ENCODE measurements at places on chromosomes 7 and 10.

DNA sequence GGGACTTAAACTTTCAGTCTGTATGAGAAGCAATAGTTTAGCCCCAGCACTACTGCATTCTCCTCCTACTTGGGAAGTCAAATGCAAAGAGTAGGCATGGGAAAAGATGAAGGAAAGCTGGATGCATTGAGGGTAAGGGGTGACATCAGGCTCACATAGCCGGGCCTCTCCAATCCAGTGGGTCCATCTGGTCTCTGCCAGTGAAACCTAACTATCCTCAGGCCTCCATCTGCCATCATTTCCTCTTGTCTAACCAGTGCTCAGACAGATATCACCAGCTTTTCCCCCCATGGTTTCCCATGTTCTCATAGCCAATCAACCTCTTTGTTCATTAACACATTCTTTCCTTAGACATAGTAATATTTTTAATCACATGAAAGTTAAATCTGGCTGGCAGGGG is 118.3 kb downstream of the DGKI start:
- H3K27me3 ChIP-seq: no peaks in the 10 kb centered on the region
- no peaks in the 10 kb centered on the region for H3K4me1 ChIP-seq
- H3K36me3 ChIP-seq: no peaks in the 10 kb centered on the region
- no peak for DNase-seq

- no peak for DNase-seq
- H3K36me3 ChIP-seq: peaks cover 10% of the 10 kb centered on the region
- H3K27me3 ChIP-seq: no peaks in the 10 kb centered on the region
- peaks cover 66% of the 10 kb centered on the region for H3K4me1 ChIP-seq
- H3K4me3 ChIP-seq: peak overlapping the region; percentile 81
Measured at GRCh38 chr10:102396317-102396650, 779 bp downstream of the NFKB2 start.

- H3K4me3 ChIP-seq: no peak overlapping the region
- no peak for DNase-seq
- H3K27me3 ChIP-seq: no peaks in the 10 kb centered on the region
Measured at GRCh38 chr10:20726381-20726780, 170.7 kb downstream of the NEBL start.

GRCh38 chr10:13349463-13350274 is 1.6 kb upstream of the SEPHS1 start:
- peaks cover 4% of the 10 kb centered on the region for H3K27me3 ChIP-seq
- peaks cover 58% of the 10 kb centered on the region for H3K4me1 ChIP-seq
- no peaks in the 10 kb centered on the region for H3K36me3 ChIP-seq
- peak overlapping the region; percentile 16 for H3K27ac ChIP-seq

- H3K4me3 ChIP-seq: no peak overlapping the region
- H3K27ac ChIP-seq: no peak overlapping the region
- no peaks in the 10 kb centered on the region for H3K4me1 ChIP-seq
Measured at GRCh38 chr10:131184503-131184902, 127.0 kb downstream of the TCERG1L start.

DNA sequence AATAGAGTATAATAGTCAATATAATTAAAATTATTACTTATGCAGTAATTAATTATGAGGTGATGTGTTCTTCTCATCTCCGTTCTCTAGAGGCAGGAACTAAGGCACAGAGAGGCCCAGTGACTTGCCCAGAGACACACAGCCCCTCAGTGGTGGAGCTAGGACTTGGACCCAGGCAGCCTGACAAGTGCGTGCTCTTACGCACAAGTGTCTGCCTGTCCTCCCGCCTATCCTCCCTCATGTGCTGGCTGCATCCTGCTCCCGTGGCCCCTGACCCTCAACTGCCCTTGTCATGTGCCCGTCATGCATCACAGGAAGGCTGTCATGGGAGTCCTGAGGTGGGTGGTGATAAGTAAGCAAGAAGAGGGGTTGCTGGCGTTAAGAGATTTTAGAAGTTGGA is 14.3 kb downstream of the IL2RA start:
- H3K27me3 ChIP-seq: no peaks in the 10 kb centered on the region
- H3K4me1 ChIP-seq: peaks cover 39% of the 10 kb centered on the region
- H3K27ac ChIP-seq: no peak overlapping the region

- no peaks in the 10 kb centered on the region for H3K36me3 ChIP-seq
- peaks cover 15% of the 10 kb centered on the region for H3K4me1 ChIP-seq
- DNase-seq: no peak
- no peaks in the 10 kb centered on the region for H3K27me3 ChIP-seq
- H3K27ac ChIP-seq: no peak overlapping the region
Measured at GRCh38 chr10:127250031-127250430, 53.6 kb upstream of the INSYN2A start.

GRCh38 chr7:107564553-107565298 is 955 bp downstream of the DUS4L start:
- H3K4me1 ChIP-seq: peaks cover 31% of the 10 kb centered on the region
- H3K4me3 ChIP-seq: no peak overlapping the region
- H3K27ac ChIP-seq: peak overlapping the region; percentile 91
- no peaks in the 10 kb centered on the region for H3K27me3 ChIP-seq

DNA sequence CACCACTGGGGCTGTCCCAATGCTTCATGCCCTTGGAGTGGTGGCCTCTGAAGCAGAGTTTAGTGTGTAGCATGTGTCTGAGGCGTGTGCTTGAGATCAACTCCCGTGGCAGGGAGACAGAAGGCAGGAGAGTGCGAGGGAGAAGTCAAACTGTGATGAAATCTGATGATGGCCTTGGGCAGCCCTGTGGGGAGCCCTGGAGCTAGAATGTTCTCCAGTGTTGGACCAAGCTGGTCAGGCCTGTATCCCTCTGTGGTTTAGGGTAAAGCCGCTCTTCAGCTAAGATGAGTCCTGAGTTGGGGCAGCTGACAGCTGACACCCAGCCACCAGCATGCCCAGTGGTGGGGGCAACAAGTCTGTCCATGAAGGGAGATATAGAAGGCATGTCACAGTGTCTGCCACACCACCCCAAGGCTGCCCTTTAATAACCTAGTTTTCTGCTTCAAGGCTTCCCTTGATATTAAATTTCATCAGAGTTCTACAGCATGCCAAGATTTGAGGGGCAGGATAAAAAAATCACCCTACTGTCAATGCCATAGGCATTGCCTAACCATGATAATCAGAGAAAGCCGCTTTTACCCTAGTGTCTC is 170.5 kb upstream of the SVIL start:
- H3K4me1 ChIP-seq: no peaks in the 10 kb centered on the region
- no peaks in the 10 kb centered on the region for H3K27me3 ChIP-seq
- no peak for DNase-seq

GRCh38 chr10:117876210-117876609 is 170.5 kb downstream of the RAB11FIP2 start:
- H3K4me3 ChIP-seq: no peak overlapping the region
- no peaks in the 10 kb centered on the region for H3K4me1 ChIP-seq
- no peak for DNase-seq
- H3K27ac ChIP-seq: no peak overlapping the region
- no peaks in the 10 kb centered on the region for H3K36me3 ChIP-seq

DNA sequence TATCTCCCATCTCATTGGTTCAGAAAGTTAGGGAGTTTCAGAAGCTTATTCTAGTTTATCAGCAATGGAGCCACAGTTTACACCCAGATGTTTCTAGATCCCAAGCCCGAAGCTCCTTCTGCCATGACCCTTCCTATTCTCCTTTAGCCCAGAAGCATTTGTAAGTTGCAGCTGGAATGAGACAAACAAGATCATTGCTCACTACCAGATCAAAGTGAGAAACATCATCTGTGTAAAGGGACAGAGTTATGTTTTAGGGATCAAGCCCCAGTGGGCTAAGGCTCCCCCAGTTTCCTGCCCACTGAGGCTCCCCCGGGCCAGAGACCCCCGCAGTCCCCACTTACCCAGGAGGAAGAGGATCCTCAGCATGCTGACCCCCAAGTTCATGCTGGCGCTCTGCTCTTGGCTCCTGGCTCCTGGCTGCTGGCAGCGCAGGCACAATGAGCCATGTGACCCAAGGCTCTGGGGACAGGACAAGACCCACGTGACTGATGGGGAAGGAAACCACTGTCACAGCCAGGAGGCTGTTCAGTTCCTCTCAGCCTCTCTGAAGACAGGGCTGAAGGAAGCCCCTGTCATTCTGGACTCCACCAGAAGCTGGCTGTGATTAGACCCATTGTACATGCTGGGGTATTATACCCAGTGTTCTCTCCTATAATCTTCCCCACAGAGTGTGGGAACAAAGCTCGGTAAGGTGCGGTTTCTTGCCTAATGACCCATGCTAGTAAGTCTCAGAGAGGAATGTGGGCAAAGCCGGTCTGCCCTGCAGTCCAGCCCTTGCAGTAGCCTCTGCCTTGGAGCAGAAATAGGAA is at the start of gene TMEM273:
Gene TMEM273 (minus strand): TSS at position 442 of the 812 bp plus-strand sequence. CDS start 55 bp downstream, at position 387.
- H3K27me3 ChIP-seq: peaks cover 24% of the 10 kb centered on the region
- DNase-seq: no peak
- H3K4me1 ChIP-seq: peaks cover 31% of the 10 kb centered on the region
- H3K27ac ChIP-seq: peak within 1 kb of the TSS; percentile 71

- H3K27me3 ChIP-seq: peaks cover 42% of the 10 kb centered on the region
- H3K36me3 ChIP-seq: no peaks in the 10 kb centered on the region
- peaks cover 5% of the 10 kb centered on the region for H3K4me1 ChIP-seq
- no peak for DNase-seq
- H3K27ac ChIP-seq: no peak overlapping the region
Measured at GRCh38 chr10:97071496-97071895, 114.3 kb downstream of the SLIT1 start.

GRCh38 chr7:77430927-77431326 is 14.8 kb upstream of the GSAP start:
- DNase-seq: no peak
- no peak overlapping the region for H3K4me3 ChIP-seq
- H3K36me3 ChIP-seq: no peaks in the 10 kb centered on the region
- H3K27ac ChIP-seq: no peak overlapping the region
- peaks cover 14% of the 10 kb centered on the region for H3K4me1 ChIP-seq
- no peaks in the 10 kb centered on the region for H3K27me3 ChIP-seq

- H3K27ac ChIP-seq: no peak overlapping the region
- H3K27me3 ChIP-seq: no peaks in the 10 kb centered on the region
- H3K36me3 ChIP-seq: no peaks in the 10 kb centered on the region
- DNase-seq: no peak
- no peak overlapping the region for H3K4me3 ChIP-seq
Measured at GRCh38 chr10:124319926-124320391, 98.8 kb downstream of the OAT start.

GRCh38 chr7:26995666-26996065 is 100.1 kb downstream of the HOXA1 start:
- H3K27me3 ChIP-seq: no peaks in the 10 kb centered on the region
- H3K27ac ChIP-seq: no peak overlapping the region
- no peaks in the 10 kb centered on the region for H3K36me3 ChIP-seq

DNA sequence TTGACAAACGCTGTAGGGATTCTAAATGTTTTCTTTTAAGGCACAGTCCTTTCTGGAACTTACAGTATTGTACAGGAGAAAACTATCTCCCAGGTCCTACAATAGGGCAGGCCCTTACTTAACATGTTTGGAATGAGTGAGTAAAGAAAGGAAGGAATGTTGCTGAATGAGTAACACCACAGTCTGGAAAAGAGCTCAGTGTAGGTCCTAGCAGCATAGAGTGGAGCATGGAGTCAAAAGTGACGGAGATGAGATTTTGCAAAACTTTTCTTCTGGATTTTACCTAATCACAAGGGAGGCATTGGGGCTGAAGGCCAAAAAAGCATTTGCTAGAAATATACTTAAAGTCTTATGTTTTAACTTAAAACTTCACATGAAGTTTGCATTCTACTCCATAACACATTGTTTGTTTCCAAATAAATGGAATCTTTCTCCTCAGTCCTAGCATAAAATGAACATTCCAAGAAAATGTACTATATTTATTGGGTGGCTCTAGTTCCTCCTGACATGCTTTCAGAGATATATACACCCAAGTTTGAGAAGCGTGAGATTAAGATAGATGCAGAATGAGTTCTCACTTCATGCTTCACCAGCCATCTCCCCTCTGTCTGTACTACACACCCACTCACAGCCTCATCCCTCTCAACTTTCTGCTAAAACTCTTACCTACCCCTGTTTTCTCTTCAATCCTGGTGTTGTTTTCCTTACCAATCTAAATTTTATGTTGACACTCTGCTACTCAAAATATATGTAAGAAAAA is 20.2 kb upstream of the ADD3 start:
- no peaks in the 10 kb centered on the region for H3K36me3 ChIP-seq
- DNase-seq: no peak
- H3K4me3 ChIP-seq: no peak overlapping the region
- H3K27me3 ChIP-seq: no peaks in the 10 kb centered on the region
- no peaks in the 10 kb centered on the region for H3K4me1 ChIP-seq
- no peak overlapping the region for H3K27ac ChIP-seq

DNA sequence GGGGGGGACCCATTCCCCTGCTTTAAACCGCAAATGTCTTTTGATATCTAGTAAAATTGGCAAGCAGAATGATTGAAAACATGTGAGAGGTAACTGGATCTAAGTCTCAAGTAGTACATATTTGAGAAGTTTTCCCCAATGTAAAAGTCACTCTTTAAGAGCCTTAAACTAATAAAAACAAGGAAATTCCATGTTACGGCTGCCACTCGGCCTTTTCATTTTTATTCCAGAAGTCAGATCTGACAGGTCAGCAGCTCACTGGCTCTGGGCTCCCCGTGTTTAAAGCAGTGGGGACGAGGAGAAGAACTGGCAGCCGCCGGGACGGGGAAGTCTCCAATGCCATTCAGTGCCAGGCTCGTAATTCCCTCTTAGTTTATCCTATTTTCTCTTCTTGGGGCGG is 80.7 kb downstream of the CUX1 start:
- H3K4me3 ChIP-seq: no peak overlapping the region
- no peaks in the 10 kb centered on the region for H3K4me1 ChIP-seq
- H3K27me3 ChIP-seq: no peaks in the 10 kb centered on the region

DNA sequence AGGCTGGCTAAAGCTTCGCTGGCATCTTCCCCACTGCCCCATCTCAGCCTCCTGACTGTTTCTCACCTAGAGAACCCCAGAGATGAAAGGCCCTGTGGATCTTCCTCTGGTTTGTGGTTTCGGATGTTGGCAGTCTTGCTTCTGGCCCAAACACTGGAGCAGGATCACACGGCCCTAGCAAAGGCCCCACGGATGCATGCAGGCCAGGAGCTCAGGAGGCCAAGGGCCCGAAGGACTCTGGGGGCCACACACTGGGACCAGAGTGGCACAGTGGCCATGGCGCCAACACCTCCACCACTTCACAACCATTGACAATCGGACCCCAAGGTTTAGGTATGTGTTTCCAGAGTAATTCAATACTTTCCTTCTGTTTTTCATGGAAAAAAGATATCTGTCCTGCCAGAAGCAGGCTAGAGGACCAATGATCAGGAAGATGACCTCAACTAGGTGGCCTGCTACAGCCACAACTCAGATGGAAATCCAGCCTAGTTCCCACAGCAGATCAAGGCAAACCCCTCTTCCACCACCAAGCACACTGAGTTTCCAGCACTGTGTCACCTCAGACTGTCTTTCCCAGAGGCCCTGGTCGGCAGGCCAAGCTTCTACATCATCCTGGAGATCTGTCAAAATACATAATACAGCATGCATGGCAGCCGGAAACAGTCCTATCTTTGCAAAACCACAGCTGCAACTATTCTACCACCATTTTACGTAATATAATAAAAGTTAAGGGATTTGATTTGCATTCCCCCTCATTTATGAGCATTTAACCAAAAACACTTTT is 53.0 kb downstream of the CTBP2 start:
- no peak overlapping the region for H3K27ac ChIP-seq
- H3K4me3 ChIP-seq: no peak overlapping the region
- H3K36me3 ChIP-seq: no peaks in the 10 kb centered on the region
- H3K4me1 ChIP-seq: no peaks in the 10 kb centered on the region

- H3K27me3 ChIP-seq: no peaks in the 10 kb centered on the region
- no peaks in the 10 kb centered on the region for H3K4me1 ChIP-seq
- H3K36me3 ChIP-seq: no peaks in the 10 kb centered on the region
- DNase-seq: no peak
Measured at GRCh38 chr7:113349339-113349738, 231.0 kb upstream of the SMIM30 start.

GRCh38 chr10:26213157-26213800 is 3.3 kb upstream of the GAD2 start:
- peaks cover 2% of the 10 kb centered on the region for H3K4me1 ChIP-seq
- no peak for DNase-seq
- H3K4me3 ChIP-seq: no peak overlapping the region
- H3K27me3 ChIP-seq: peaks cover 36% of the 10 kb centered on the region
